NCI-H524 (cell line): ENCODE measurements at places on chromosomes 11 and 22.

DNA sequence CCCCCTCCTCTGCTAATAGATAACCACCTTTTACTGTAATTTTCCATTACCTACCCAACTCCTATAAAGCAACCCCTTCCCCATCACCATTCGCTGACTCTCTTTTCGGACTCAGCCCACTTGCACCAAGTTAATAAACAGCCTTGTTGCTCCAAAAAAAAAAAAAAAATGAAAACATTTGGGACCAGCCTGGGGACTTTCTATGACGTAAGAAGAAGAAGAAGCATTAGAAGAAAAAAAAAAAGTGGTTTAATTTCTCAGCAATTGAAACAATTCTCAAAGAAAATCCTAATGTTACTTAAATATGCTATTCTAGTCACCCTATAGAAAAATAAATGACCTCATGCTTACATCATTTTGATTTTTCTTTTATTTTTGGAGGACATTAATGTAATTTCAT, 301.5 kb upstream of the ANO3 start:
- DNase-seq = no peak

GRCh38 chr22:44382116-44383038, 69.6 kb upstream of the SHISAL1 start:
- no peak for DNase-seq

GRCh38 chr11:44595964-44596381, 30.5 kb downstream of the CD82 start:
- DNase-seq = no peak

- DNase-seq = no peak
Measured at GRCh38 chr11:45576461-45577215, 88.8 kb downstream of the CHST1 start.

GRCh38 chr22:46433318-46433717, 97.8 kb downstream of the TRMU start:
- DNase-seq = no peak

DNA sequence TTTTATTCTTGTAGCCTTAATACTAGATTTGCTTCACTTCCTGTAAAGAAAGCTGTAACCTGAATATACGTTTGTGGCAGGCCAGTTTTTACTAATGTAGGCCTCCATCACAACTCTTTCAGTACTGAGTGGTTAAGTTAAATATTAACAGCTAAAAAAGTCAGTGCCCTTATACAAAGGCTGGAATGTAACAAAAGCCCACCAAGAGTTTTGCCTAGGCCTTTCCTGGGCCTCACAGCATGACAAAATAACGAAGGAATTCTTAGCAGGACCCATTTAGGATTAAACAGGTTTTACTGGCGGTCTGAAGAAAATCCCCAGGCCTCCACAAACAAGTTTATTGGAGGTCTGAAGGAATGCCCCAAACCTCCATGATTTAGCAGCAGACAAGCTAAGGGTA, 43.7 kb downstream of the PIWIL3 start:
- DNase-seq = no peak

- DNase-seq = peak; percentile 95
Measured at GRCh38 chr11:73325036-73325981, 17.2 kb downstream of the ARHGEF17 start.

DNA sequence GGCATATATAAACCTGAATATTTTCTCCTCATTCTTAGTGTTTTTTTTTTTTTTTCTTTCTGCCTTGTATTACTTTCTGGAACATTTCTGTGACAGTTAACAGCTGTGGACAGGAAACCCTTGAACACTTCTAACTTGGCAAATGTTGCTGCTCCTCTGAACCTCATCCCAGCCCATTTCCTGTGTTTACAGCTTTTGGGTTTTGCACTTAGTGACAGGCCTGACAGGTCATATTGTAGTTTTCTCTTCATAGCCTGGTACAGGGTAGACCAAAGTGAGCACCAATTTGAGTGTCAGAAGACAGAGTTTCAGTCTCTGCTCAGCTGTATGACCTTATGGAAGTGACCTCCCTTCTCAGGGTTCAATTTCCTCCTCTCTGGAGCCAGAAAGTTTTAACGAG, 91.6 kb downstream of the STIM1 start:
- DNase-seq = no peak
